Caudate nucleus (tissue), 63 donors: ENCODE measurements at places on chromosomes 7 and 10.
A peak's percentile ranks its signal among the peaks of the same experiment; 100 is the strongest.

DNA sequence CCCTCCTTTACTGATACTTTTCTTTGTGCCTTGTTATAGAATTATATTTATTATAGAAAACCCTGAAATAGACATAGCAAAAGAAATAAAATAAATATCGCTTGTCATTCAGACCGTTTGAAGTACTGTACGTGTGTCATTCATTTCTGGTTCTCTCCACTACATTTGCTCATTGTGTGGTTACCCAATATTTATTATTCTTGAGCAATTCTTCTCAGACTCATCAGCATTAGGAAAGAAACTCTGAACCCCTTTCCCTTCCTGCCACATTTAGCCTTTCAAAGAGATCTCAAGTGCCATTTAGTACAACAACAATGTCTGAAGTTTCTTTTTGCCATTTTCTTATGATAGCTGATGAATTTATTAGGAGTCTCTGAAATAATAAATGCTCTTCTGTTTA is 154.1 kb downstream of the KIAA1217 start:
- DNase-seq, result no peak

GRCh38 chr7:3896169-3896765 is 595.2 kb downstream of the SDK1 start:
- no peak for DNase-seq

- no peak for DNase-seq
These were observed 36.9 kb downstream of the C1GALT1 start for GRCh38 chr7:7219216-7219615.

DNA sequence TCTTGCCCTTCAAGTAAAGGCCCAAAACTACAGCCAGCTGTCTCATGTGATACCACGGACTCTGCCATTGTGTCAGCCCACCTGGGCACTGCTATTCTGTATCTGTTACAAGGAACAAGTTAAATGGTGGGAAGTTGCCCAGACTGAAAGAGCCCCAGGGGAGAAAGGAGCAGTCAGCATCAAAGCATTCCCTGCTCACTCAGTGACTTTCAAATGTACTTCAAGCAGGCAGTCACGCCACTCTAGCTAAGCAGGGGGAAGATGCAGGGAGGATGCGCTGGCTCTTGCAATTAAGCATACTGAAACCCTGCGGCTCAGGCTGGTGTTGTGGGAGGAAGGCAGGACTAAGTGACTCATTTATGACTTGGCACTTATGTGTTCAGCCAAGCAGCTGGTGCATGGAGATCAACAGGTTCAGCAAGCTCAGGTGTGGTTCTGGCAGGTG is 1249.6 kb downstream of the TYW1 start:
- DNase-seq, result no peak

DNA sequence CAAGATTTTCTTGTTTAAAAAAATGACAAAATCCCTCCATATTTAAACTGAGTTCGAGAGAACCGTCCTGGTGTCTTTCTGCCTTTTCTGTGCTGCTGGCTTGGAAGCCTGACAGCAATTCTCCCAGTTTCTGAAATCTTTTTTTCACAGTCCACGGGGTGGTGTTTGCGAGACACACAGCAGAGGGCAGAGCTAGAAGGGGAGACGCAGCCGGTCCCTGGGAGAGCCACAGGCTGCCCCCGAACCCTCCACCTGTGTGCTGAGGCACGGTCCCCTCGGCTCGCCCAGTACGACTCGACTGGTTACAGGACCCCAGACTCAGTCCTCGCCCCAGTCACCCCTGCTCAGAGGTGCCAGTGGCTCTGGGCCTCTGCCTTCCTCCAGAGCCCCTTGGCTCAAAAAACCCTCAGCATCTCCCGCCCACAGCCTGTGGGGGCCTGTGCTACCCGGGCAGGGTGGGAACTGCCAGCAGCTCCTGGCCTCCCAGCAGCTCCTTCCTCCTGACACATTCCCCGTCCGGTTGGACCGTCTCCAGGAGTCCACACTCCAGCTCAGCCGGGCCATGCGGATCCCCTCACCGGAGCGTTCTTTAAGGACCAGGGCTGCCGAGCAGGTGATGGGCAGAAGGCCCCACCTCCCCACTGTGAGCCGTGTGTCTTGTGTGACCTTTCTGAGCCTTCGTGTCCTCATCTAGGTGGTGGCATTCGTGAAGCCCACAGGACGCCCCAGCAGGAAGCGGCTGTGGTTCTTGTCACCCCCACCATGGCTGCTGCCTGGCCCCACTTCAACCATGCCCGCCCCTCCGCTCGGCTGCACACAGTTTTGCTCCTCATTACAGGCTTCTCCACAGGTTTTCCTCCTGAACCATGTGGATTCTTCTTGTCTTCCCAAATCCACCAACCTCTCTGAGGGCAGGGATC is 52.3 kb upstream of the EN2 start:
- no peak for DNase-seq

DNA sequence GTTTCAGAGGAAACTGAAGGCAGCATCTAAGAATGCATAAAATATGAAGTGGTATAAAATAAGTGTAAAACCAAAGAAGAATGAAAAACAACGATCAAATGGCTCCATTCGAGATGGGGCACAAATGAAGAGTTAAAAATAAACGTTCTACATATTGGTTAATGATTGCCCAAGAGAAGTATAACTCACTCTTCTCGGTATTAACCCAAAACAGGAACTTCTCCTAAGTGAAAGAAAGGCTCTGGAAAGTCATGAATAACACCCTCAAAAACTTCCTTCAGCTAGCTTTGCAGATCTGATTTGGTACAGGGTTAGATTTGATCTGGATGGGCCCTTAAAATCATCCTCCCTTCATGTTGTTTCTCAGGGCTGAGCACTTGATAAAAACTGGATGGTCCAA is 94.3 kb upstream of the ADO start:
- DNase-seq, result no peak

- DNase-seq, result no peak
These were observed 43.8 kb downstream of the SMNDC1 start for GRCh38 chr10:110260746-110261477.

GRCh38 chr7:77393261-77393660 is 22.9 kb downstream of the GSAP start:
- DNase-seq, result no peak

DNA sequence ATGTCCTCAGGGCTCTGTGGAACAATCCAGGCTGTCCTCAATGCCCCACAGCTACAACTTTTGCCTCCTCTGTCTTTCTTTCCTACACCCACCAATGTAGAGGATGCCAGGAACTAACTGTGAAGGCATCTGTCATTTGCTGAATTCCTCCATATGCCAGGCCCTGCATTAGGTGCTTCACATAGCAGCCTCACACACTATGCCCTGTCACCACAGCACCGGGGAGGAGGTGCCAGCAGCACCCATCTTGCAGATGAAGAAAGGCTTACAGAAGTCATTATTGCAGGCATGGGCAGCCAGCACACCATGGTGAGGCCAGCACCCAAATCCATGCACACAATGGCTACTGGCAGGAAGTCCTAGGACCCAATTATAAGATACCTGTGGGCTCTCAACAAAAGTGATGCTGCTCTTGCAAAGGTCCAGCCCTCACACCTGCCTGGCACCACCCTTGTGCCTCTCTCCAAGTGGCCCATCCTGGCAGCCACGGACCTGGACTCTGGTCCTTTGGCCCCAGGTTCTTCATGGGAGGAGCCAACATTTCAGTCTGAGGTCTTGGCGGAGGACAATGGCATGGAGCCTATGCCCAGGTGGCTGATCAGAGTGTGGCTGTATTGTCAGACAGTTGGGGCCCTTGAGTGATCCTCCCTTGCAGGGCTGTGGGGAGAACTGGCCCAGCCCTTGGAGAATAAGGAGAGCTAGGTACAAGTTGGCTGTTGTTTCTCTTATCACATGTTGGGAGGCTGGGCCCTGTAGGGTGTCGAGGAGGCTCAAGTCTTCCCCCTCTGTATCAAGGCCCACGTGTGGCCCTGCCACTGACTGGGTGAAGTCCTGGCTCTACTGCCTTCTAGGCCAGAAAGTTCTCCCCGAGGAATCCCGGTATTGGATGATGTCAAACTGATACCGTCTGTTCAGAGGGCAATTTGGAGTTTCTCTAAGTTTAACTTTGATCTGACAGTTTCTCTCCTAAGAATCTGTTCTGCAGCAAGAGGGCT is 14.4 kb upstream of the MYL7 start:
- DNase-seq, result no peak

DNA sequence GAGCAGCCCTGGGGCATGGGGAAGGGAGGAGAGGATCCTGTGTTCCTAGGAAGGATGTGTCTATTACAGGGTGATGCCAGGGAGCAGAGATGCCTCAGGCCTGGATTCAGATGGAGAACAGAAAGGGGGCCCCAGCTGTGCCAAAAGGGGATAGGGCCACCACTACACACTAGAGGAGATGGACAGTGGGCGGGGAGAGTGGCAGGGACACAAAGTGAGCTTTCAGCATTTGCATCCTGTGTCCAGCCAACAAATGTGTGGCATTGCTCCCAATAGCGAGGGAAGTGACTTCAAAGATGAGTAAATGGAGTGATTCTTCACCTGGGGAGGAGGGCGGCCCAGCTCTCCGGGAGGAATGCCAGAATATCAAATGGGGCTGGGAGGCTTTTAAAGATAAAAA is 64.9 kb upstream of the WAPL start:
- DNase-seq, result peak; percentile 48

DNA sequence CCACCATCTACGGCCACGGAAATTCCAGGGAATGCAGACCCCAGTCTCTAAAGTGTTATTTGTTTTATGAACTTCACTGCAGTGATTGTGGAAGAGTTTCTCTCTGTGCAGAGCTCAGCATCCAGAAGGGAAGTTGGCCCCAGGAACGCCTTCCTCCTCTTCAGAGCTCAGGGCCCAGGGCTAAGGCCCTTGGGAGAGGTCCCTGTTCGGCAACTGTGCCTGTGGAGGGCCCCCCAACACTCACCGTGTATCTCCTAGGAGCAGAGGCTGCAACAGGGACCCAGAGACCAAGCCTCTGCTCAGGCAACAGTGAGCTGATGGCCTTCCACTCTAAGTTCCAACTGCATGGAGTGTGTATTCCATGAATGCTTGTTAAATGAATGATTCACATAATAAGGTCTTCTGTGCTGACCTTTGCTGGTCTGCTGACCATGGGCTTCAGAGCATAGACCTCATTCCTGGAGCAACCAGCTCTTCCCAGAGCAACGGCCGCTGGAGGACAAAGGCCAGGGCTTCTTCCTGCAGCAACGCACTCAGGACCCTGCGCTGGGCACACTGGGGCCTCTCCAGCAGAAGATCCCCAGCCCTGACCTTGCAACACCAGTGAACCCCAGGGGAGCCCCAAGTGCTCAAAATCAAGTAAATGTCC is 7.7 kb downstream of the DIP2C start:
- no peak for DNase-seq

DNA sequence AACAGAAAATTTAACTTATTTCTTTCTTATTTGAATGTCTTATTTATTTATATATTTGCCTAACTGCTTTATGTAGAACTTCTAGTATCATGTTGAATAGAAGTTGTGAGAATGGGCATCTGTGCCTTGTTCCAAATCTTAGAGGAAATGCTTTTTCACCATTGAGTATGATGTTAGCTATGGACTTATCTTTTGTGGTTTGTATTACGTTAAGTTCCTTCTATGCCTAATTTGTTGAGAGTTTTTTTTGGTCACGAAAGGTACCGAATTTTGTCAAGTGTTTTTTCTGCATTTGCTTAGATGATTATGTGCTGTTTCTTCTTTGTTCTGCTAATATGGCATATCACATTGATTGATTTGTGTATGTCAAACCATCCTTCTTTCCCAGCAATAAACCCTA is 161.0 kb upstream of the TRIM24 start:
- DNase-seq, result no peak

DNA sequence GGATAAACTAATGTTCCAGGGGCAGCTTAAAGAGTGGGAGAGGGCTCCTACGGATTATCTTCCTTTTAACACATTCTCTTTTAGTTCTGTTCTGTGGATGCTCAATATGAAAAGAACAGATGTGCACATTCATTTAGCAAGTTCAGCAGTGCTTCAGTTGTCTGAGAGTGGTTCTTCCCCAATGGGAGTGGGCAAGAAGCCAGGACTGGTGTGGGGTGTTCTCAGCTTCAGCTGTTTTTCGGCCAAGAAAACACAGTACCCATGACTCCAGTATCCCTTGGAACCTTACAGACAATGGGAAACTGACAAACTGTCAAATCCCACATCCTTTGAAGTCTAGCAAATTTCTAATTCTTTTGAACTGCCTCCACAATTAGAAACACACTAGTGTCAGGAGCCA is 71.5 kb upstream of the LRRC17 start:
- no peak for DNase-seq

DNA sequence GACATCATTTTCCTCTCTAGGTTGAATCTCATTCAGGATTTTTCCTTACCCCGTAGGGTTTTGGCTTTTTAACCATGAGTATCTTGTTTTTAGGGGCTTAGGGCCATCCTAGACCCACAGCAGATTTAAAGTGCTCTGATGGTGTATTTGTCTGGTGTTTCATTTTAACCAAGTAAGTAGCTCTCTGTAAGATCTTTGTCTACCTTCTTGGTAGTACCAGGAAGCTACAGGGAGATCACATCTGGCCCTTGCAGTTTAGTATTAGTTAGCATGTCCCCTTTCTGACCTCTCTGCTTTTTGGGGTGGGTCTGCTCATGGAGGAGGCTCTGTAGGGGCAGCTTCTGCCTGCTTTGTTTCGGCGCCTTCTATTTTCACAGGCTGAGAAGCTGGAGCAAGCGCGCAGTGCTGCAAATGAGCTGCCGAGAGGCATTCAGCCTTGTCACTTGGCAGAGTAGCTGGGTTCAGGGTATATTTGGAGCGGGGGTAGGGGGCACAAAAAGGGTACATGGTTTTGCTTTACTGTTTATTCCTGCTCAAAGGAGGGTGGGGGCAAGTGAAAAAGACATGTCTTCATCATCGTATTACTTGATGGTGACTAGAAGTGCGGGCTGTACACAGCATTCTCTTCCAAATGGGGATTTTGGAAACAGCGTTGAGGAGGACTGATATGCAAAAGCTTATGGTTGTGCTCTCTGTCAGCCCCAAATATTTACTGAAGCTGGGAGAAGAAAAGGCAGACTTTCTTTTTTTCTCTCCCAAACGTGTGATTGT is 146.3 kb downstream of the CELF2 start:
- DNase-seq, result peak; percentile 47
